ENCODE measurements at places on chromosomes 3 and 15.
A peak's percentile ranks its signal among the peaks of the same experiment; 100 is the strongest.

- DNase-seq: peak; percentile 33
Observed at GRCh38 chr3:126259411-126260391, 79.3 kb upstream of the ALDH1L1 start.

- no peak for DNase-seq
Observed at GRCh38 chr3:51977446-51978142, 2.7 kb downstream of the ABHD14A start.

DNA sequence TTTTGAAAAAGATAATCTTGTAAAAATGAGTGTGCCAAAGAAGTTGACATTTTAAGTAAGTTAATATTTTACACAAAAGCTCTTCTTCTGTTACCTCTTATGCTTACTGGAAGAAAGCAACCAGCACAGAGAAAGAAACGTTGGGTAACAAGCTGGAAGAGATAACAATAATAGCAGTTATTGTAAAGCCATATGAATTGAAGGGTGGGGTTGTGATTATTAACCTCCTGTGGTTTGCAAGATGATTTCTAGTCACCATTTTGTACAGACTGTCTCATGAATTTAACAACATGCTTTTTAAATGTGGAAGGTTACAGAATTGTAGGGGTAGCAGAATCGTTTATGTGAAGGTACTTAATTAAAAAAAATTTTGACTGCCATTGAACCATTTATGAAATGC lies 9.2 kb downstream of the RAP2B start:
- peak; percentile 89 for DNase-seq

DNA sequence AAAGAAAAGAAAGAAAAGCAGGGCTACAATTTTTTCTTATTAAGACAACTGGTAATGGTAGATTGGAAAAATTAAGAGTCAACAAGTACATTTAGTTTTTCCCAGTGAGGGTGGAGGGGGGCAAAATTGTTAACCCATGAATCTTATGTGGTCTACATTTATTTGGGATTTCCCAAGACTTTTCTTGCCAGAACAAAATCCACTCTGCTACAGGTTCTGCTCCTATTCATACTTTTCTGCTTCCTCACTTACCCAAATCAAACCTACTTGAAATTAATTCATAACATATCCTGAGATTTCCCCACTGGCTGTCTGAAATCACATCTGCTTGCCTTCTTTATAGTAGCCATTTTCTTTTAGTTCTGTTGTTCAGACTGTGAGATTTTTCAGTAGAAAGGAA lies 41.1 kb downstream of the VGLL3 start:
- no peak for DNase-seq

- DNase-seq: peak; percentile 85
Observed at GRCh38 chr3:107429320-107430181, 52.3 kb downstream of the CCDC54 start.

DNA sequence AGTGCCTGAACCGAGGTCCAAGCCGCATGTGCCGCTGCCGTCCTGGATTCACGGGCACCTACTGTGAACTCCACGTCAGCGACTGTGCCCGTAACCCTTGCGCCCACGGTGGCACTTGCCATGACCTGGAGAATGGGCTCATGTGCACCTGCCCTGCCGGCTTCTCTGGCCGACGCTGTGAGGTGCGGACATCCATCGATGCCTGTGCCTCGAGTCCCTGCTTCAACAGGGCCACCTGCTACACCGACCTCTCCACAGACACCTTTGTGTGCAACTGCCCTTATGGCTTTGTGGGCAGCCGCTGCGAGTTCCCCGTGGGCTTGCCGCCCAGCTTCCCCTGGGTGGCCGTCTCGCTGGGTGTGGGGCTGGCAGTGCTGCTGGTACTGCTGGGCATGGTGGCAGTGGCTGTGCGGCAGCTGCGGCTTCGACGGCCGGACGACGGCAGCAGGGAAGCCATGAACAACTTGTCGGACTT lies 7.1 kb downstream of the DLL4 start:
- no peak for DNase-seq

- DNase-seq: no peak
Observed at GRCh38 chr3:146801492-146801891, 196.3 kb upstream of the PLSCR5 start.

- DNase-seq: peak; percentile 14
Observed at GRCh38 chr15:53716909-53717876, 42.3 kb downstream of the WDR72 start.

- DNase-seq: no peak
Observed at GRCh38 chr3:194316918-194317317, 34.2 kb downstream of the CPN2 start.

DNA sequence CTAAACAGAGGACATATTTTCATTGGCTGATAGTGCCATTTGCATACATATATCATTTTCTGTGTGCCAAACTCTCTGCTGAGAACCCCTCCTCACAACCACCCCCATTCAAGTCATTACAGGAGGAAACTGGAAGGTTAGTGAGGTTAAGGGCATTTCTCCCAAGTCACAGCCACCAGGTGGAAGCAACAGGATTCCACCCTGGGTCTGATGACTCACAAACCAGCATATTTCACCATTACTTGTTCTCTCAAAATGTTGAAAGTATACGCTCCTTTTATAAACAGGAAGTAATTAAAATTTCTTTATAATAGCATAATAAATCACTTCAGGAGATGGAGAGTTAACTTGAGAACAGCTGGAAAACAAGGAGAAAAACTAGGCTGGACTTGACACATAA lies 398.6 kb upstream of the WNT5A start:
- DNase-seq: no peak
